ENCODE measurements at places on chromosomes 5 and 9. TPM values are rescaled to one million over a fixed set of nuclear protein-coding genes. Genes with fewer than 3 reads are reported as not detected.

PCDHB2 gene
- total RNA-seq: 0.08 TPM

SLC4A9 gene
- 0.10 TPM for total RNA-seq

- no peak for DNase-seq
Measured at GRCh38 chr9:121503444-121503843, 3.8 kb upstream of the GGTA1 start.

GRCh38 chr9:94108584-94108983, 24.3 kb downstream of the PTPDC1 start:
- no peak for DNase-seq

DNA sequence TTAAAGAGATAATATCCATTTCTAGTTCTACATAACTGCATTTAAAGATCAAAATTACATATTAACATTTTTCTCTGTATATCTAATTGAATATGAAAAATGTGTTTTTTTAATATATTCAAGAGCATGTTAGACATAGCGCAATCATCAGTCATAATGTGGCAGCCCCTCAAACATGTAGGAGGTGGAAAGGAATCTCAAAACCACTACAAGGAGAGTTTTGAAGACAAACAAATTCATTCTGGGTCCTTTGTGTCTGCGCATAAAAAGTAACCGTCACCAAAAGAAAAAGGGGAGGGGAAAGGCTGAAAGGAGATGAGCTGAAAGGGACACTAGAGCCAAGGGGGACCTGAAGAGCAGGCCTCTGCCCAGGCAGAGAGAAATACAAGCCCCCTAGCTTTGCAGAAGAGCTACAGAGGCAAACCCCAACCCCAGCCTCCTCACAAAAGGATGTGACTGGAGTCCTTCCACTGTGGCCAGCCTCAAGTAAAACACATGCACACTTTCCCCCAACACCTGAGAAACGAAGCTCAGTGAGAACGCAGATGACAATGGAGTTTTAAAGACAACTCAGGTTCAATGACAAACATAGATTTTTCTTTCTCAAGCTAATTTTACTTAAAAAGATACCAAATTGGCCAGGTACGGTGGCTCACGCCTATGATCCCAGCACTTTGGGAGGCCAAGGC, 62.0 kb downstream of the MAPKAP1 start:
- DNase-seq: no peak

DNA sequence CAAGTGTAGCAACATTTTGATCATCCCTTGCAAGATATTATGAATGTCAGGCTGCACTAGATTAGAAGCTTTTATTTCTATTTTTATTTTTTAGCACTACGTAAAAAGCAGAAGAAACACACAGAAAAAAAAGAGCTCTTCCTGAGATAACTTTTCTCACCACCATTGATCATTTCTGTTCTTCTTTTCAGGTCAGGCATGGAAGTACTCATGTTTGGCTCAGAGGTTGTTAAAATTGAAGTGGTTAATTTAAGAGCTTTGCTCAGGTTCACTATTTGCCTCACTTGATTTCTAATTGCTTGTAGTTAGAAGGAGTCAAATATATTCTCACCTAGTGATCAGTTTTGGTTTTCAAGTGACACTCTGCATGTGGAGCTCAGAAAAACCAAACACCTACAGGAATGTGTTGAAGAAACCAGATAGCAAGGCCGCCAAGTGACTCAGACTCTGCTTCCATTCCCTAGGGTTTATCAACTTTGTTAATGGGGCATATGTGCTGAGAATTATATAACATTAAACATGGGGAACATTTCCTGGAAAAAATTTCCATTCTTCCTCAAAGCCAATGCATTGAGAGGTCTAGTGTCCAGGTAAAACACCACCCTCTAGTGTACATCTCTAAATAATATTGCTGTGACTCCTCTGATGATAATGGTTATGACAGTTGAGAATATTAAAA, 679.8 kb downstream of the CETN3 start:
- DNase-seq: no peak

DNA sequence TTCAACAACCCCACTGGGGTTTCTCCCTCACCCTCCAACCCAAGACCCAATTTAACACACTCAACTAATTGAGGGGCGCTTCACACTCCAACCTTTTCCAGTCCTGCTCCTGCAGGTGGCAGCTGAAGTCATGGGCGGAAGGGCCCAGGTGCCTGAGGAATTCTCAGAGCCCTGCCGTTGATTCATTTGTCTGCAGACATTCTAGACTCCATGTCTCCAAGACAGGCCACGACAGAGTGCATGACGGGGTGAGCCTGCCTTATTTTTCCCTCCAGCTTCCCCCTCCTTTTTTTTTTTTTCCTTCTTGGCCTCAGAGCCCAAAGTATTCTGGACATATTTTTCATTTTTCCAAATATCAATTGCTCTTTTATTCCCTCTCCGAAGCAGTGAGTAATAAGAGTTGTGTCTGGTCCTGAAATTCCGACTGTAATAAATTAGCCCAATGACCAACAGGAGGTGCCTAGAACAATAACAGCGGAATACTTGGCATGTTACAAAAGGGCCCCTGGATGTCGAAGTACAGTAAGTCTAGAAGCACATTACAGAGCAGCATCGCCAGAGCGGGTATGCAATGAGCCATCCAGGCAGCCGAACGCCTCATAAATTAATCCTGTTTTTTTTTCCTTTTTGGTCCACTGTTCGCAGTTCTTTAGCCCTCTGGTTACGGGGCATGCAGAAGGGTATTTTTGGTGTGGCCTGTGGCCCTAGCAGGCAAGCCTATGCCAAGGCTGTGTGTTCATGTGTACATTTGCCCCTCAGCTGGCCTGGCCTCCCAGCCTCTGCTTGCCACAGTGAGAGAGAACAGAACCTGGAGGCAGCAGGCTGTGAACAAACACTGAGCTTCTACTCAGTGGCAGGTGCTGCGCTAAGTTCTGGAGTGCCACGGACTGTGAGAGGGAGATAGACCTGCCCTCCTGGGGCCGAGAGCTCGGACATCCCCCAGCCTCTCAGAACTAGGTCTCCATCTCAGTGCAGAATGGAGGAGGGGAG, 8.6 kb upstream of the SMIM23 start:
- DNase-seq: no peak

DNA sequence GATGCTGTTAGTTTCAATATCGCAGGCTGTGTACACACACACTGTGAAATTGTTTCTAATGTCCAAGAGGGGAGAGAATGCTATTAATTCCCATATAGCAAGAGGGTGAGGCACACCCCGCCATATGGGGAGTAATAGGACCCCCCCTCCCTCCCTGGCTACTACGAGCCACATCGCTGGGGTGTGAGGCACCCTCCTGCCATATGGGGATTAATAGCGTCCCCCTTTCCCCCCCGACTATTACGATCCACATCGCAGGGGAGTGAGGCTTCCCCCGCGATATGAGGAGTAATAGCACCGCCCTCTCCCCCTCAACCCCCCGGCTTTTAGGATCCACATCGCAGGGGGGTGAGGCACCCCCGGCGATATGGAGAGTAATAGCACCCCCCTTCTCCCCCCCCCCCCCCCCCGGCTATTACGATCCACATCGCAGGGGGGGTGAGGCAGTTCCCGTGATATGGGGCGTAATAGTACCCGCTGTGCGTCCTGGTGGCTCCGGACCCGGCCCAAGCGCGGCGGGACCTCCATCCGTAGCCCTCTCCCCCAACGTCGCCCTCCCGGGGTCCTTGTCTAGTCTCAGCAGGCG, 494 bp upstream of the STK32A start:
- no peak for DNase-seq

DNA sequence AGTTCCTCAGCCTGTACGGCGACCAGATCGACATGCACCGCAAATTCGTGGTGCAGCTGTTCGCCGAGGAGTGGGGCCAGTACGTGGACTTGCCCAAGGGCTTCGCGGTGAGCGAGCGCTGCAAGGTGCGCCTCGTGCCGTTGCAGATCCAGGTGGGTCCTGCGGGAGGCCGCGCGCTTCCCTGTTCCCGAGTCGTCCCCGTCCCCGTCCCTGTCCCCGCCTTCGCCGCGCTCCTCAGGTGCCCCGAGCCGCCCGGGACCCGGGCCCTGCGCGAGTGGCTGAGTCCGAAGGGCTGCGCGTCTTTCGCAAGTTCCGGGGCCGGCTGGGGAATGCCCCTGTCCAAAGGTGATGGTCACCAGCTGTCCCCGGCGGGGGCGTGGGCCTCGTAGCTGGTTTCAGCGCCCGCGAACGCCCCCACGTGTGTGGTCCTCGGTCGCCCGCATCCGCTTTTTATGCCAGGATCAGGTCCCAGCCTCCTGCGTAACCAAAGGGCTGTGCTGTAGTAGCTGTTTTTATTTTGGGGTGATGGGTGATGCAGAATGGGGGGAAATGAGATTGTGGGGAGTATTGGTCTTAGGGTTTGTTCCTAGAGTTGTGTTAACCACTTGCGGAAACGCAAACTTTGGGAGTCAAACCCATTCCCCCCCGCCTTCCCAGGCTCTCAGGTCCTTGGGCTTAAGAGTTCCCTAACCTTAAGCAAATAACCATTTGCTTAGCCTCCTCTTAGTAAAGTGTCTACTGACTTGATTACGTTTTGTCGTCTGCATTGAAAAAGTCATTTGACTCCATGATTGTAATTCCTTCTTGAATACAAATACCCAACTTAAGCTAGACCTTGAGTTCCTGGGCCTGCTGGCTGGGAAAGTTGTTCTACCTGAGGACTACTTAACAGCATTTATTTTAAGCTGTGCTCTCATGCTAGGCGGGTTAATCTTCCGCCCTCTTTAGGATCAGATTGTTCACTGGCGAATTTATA, 663 bp downstream of the ISOC1 start:
- DNase-seq: peak; percentile 96

GRCh38 chr5:33203931-33204330, 236.8 kb upstream of the TARS1 start:
- DNase-seq: no peak

GRCh38 chr5:67400752-67401151, 204.2 kb upstream of the CD180 start:
- no peak for DNase-seq

DNA sequence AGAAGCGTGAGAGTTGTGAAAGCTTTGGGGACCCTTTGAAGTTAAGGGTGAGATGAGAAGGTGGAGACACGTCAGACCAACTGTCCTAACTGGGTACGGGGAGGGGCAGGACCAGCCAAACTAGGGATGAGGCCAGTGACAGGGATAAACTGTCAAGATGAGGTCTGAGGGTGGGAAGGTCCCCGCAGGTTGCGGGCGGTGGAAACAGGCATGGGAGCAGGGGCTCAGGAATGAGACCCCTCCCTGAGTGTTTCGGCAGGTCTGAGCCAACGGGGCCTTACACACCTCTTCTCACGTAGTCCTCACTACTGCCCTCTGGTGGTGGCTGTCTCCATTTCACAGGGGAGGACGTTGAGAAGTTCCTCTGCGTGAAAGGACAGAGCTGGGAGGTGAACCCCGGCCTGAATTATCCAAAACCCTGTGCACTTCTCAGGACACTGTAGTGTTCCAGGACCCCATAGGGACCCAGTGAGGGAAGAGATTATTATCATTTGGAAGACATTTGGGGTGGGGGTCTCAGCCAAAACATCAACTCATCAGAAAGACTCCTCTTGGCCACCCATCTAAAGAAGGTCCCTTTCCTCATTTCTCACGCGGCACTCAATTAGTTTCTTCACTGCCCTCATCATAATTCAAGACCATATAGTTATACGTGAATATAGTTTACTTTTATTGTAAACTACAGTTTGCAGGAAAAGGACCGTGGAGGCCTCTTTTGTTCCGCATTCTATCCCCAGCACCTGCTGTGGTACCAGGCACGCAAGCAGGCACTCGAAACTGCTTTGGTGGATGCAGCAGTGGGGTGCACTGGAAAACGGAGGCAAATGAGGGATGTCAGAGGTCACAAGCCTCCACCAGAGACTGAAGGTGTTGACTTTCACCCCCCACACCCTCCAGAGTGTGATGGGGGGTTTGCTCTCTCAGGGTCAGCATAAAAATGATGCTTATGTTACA, 21.7 kb upstream of the NANS start:
- DNase-seq: peak; percentile 82

DNA sequence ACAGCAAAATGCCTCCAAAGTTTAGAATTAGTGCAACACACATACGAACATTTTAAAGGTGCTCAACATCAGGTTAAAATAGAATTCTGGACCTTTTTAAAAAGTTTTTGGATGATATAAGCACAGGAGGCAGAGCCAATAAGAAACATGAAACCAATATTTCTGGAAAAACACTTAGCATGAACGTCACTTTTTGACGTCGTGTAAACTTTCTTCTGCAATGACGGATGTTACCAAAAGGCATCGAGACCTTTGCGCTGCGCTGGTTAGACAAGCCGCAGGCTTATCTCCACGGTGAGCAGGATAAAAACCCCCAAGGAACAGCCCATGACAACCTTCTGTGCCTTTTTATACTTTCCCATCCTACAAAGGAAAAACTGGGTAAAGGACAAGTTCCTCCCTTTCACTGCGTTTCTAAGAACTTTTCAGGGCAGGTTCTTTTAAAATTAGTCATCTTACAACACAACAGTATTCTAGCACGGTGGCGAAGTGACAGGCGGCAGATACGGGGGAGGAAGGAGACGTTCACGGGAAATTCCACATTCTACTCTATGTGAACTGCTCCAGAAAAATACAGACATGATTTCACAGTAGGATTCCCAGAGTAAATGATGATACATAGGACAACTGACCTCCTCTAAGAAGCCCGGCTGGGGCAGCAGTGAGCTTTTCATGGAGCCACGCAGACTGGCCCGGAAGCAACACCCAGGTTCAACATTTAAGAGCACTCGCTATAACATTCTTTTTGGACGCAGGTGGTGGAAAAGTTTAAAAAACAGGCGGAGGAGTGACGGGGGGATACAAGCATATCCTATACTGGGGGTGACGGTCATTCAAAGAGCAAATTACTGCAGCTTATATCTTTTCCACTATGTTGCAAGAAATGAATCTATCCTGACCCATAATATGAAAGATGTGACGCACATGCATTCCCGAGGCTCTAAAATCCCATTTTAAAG, 52.4 kb downstream of the USP20 start:
- no peak for DNase-seq

- DNase-seq: no peak
Measured at GRCh38 chr5:32932241-32932935, 221.3 kb downstream of the NPR3 start.

DNA sequence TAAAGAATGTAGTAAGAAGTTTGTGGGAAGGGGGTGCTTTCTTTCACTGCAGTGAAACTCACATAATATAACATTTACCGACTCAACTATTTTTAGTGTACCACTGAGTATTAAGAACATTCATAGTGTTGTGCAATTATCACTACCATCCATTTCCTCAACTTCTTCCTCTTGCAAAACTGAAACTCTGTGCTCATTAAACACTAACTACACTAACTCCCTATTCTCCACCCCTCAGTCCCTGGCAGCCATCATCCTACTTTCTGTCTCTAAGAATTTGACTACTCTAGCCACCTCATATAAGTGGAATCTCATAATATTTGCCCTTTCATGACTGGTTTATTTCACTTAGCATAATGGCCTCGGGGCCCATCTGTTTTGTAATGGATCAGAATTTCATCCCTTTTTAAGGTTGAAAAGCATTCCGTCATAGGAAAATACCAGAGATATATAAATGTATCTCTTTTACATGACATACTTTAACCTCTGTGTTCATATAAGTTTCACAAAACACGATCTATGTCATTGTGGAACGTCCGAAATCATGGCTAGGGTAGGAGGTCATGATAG, 56.3 kb upstream of the DIRAS2 start:
- no peak for DNase-seq

DNA sequence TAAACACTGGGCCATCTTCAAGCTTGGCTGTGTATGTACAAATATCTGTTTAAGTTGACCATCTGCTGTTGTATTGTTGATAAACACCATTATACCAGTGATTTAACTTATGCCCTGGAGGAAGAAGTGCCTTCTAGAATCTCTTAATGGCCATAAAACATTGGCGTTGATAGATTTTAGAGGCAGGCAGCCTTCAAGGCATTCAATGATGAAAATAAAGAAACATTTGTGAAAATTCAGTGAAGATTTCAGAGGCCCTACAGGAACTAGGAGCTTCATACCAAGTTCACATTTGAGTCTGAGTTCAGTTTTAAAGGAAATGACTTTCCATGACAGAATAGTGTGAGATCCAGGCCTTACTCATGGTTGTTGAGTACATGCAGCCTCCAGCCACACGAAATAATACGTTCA, 52.2 kb downstream of the MAP1B start:
- no peak for DNase-seq

Data from left lobe of liver (tissue), 2 donors.